ENCODE measurements at places on chromosomes 6 and 20.
A peak's percentile ranks its signal among the peaks of the same experiment; 100 is the strongest.

DNA sequence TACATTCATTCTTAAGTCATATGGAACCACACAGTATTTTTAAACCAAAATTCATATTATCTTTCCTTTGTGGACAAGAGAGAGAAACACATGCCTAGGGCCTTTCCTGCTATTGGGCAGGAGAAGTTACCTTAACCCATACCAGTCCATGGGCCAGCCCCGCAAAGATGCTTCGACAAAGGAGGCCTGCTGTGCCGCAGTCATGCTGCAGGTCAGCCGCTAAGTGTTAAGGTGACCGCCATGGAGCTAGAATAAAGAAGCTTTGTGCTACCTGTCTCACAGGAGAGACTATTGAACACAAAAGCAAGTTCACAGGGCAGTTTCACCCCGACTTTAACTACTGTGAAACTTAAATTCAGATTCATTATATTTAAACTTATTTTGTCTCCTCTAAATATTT lies 62.3 kb upstream of the TMEM181 start:
- DNase-seq: no peak

DNA sequence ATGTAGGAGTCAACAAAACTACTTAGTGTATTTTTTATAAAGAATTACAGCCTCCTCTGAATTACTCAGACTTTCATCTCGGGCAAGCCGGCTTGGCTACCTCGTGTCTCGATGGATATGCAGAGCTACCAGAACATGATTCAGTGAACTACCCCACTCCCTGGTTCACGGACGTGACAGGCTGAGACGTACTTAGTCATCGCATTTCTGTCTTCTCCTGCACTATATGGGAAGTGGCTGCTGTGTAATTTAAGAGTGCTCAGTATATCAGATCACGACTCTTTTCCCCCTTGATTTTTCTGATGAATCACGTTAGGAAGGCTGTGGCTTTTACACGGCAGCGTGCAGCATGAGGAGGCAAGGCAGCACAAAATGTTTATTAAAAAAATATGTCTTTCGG lies 302.7 kb upstream of the ZFP64 start:
- peak; percentile 32 for DNase-seq

DNA sequence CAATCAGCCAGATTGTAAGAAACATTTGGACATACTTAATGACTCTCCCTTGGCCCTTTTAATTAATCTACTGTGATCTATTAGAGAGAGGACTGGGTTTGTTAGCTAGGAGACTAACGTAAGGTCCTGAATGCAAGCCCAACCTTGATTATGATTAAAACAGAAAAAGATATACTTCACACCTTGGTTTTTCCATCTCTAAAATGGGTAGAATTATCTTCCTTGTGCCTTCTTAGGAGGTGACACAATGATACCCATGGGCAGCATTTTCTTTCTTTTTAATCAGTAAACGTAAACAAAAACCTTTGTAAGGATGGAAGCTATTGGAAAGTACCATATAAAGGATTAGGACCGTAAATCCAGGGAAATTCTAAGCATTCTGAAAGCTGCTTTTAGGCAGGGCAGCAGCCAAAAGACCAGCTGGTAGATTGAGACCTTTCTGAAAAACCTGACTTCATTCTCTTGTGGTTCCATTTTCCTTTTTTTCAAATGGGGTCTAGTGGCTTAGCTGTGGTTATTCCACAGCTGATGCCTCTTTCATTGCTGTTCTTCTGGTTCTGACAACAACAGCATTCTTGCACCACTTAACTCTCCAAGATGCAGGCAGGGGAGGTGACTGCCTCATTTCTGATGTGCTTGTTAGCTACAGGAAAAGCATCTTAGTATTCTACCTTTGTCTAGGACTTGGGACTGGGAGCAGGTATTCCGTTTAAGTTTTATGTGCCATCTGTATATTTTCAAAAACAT lies 27.4 kb downstream of the RREB1 start:
- no peak for DNase-seq

DNA sequence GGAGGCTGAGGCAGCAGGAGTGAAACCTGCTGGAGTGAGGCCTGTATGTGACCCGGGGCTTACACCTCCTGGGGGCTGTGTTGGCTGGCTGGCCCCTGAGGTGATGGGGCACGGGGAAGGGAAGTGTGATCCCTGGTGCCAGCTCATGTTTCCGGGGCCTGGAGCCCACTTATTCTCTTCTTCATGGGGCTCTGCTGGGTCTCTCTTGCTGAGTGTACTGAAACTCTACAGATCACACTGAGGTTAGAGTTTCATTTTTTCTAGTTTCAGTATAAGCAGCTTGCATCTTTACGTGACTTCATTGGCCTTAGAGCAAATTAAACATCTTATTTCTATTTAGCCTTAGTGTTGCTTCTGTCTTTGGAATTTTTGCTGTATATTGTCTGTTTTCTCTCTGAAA lies 96.2 kb downstream of the ANKS1A start:
- DNase-seq: no peak

GRCh38 chr6:26024651-26025046 lies 62.0 kb downstream of the TRIM38 start:
- no peak for DNase-seq

All from keratinocyte (primary cell).